ENCODE measurements at places on chromosomes 12 and 14.

GRCh38 chr12:77924703-77925102 lies 94.0 kb downstream of the NAV3 start:
- DNase-seq, result peak; percentile 86

- no peak for DNase-seq
Observed at GRCh38 chr12:81137801-81138200, 59.9 kb downstream of the ACSS3 start.

GRCh38 chr12:53701518-53702264 lies 25.6 kb downstream of the CALCOCO1 start:
- DNase-seq, result no peak

- DNase-seq, result no peak
Observed at GRCh38 chr14:105093038-105093430, 27.8 kb upstream of the GPR132 start.

GRCh38 chr12:7460375-7461259 lies 16.7 kb upstream of the CD163L1 start:
- no peak for DNase-seq

DNA sequence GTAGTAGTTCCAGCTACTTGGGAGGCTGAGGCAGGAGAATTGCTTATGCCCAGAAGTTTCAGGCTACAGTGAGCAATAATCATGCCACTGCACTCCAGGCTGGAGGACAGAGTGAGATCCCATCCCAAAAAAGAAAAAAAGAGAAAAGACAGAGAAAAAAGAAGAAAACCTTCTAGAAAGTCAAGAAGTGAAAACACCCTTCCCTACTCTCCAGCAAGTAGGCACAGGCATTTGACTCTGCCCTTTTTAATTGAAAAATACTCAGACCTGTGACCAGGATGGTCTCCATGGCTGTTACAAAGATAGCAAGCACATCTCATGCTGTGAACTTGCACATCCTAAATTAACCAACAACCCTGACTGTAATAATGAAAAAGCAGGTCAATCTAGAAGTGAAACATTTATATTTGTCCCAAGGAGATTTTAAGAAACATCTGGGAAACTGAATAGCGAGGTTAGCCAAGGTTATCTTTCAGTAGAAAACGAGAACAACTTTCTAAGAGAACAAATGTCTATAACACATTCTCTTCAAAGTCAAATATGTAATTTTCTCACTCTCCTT lies 2.0 kb downstream of the TMTC1 start:
- no peak for DNase-seq

DNA sequence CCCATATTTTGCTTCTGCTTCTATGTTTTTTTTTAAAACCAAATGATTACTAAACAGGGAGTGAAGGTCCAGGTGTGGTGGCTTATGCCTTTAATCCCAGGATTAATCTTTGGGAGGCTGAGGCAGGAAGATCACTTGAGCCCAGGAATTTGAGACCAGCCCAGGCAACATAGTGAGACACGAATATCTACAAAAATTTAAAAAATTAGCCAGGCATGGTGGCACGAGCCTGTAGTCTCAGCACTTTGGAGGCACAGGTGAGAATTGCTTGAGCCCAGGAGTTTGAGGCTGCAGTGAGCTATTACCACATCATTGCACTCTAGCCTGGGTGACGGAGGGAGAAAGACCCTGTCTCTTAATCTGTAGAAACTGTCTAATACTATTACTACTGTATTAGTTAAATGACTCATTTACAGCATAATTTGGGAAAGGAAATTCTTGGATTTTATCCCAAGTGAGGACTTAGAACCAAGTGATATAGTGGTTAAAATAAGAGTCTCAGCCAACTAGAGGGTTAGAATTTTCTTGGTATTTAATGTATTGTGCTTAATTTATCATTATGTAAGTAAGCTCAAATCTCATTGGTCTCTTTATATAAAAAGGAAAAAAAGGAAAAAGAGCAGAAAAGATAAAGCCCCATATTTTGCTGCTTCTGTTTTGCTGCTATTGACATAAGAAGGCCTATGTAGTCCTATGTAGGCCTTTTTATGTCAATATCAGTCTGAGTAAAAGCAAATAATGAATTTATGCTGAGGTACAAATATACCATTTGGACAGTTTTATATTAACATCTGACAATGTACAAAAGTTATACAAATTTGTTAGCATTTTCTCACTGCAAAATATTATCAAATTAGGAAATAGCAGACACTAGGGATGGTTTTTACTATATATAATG lies 163.4 kb downstream of the RAD51B start:
- DNase-seq, result peak; percentile 62

DNA sequence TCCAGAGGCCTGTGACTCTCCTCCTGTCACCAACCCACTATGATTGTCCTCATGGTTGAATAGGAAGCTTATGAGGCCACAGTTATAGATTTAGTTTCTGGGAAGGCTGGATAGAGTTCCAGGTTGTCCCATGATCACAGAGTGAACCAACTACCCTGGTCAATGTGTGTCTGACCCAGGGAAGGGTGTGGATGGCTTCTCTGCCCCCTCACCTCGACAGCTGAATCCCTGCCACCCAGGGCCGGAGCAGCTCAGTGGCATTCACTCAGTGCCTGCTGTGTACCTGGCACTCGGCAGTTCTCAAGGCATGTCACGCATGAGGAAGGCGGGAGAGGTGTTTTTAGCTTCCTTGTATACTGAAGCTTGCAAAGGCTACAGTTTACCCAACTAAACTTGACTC lies 43.2 kb downstream of the JDP2 start:
- no peak for DNase-seq

GRCh38 chr14:68561531-68562007 lies 231.3 kb downstream of the ZFP36L1 start:
- DNase-seq, result no peak

- peak; percentile 0 for DNase-seq
Observed at GRCh38 chr12:130335517-130336392, 1.9 kb upstream of the PIWIL1 start.

DNA sequence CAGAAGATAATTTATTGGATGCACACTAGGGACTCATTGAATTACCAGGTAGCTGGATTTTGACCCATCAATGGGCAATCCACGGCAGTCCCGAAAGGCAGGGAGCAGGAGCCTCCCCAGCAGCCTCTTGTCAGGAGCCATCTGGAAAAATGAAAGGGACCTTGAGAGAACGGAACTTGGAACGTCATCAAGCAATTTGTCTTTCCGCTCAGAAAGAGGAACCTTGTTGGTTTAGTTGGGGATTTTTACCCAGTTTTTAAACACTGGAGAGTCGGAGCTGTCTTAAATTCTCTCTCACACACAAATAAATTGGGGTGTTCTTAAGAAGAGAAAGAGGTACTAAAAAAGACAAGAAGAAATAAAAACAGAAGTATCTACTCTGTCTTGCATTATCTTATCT lies 1351.7 kb upstream of the TMEM132C start:
- no peak for DNase-seq

GRCh38 chr14:58584383-58584782 lies 53.4 kb upstream of the DACT1 start:
- no peak for DNase-seq

DNA sequence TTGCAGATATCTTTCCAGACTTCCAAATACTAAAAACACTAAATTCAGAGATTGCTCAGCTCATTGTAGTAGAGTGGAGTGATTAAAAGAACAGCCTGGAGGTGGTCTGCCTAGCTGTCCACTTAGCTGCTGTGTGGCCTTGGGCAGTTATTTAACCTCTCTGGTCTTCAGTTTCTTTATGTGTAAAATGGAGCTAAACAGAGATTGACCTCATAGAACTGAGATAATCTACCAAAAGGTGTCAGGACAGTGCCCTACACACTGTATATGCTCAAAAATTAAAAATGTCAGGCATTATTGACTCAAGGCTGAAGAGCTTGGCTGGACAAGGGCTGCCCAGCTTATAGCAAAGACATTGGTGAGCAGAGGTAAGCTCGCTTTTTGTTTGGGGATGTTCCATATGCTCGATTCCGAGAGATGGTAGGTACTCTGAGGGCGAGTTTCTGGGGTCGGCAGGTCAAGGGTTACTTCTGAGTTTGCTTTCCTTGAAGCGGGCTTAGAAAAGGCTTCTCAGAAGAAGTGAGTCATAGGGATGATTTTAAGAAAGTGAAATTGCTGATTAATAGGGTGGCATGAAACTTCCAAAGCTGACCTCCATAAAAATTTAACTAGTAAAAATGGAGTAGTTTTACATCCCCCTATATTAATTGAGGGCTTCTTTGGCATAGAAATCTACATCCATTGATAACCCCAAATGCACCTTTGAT lies 107.5 kb downstream of the GPATCH2L start:
- DNase-seq, result no peak

GRCh38 chr12:40168868-40169267 lies 55.9 kb upstream of the LRRK2 start:
- no peak for DNase-seq

GRCh38 chr14:23572836-23573235 lies 5.2 kb upstream of the AP1G2 start:
- no peak for DNase-seq

DNA sequence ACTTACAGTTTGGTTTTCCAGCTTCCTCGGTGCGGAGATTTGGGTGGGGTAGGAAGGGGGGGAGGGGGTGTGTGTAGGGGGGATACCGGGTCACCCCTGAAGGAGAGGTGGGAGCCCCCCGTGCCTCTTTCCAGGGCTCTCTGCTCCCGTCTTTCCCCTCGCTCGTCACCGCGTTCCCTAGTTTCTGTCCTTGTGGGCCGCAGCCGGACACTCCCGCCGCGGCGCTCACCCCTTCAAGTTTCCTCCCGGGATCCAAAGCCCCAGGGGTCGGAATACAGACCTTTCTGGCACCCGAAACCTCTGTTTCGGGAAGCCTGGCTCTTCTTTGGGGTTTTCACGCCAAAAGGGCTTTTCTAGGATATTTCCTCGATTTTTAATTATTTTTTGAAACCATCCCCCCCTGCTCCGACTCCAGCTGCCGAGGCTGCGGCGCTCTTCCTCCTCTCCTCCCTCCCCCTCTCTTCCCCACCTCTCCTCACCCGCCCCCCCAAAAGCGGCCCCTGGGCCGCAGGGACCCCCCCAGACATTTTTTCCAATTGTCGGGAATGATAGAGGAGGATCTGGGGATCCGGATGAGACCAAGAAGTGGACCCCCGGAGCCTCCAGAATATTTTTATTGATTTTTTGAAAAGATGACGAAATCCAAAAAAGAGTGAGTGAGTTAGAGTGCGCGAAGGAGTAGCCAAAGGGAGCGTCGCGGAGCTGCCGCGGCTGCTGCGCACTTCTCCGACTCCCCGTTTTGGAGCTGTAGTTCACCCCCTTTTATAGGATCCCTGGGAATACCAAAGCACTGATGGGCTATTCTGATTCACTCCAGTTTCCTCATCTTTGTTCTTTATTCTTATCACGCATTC lies 1.7 kb downstream of the CCND2 start:
- no peak for DNase-seq

DNA sequence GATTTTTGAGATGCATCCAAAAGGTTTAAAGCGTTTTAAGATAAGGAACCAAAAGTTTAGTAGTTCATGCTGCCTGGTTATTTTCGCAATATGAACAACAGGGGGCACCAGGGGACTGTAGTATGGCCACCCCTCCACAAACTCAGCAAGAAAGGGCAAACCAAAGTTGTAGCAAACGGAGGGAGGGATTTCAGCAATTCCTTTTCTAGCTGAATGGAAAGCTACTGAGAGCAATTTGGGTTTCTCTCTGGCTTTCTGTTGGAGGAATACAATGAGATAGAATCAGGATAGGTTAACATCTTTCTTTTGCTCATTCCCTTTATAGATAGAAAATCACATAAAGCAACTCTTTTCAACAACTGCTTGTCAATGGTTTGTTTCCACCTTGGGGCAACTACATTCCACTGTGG lies 62.5 kb downstream of the DRAM1 start:
- DNase-seq, result no peak

- no peak for DNase-seq
Observed at GRCh38 chr14:91732859-91733477, 1.1 kb upstream of the CATSPERB start.

DNA sequence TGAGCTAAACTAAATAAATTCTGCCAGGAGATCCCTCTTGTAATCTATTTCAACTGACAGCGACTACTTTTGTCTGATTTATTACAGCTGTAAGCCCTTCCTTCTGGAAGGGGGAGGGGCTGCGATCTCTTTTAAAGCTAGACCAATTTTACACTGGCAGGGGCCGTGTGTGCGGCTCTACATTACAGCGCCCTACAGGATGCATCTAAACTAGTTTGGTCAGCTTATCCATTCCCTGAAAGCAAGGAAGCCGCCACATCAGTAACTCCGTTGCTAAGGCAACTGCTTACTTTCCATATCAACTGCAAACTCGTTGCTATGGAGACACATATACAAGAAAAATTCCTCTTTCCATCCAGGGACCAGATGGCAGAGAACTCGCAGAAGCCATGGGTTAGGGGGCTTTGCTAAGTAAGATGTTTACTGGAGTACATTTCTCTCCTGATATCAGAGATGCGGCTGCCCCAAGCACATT lies 17.4 kb downstream of the FOXN3 start:
- DNase-seq, result peak; percentile 76

DNA sequence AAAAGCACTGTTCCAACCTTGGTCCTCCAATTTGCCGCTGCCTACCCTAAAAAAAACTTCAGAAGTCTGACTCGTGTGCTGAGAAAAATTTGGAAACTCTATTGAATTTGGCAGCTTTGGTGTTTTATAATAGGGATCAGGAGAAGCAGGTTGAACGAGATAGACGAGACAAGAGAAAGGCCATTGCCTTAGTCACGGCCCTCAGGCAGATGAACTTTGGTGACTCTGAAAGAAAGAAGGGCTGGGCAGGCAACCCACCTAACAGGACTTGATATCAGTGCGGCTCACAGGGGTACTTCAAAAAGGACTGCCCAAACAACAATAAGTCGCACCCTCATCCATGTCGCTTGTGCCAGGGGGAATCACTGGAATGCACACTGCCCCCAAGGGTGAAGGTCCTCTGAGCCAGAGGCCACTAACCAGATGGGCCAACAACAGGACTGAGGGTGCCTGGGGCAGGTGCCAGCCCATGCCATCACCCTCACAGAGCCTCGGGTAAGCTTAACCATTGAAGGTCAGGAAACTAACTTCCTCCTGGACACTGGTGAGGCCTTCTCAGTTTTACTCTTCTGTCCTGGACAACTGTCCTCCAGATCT lies 102.5 kb upstream of the SSTR1 start:
- no peak for DNase-seq

- no peak for DNase-seq
Observed at GRCh38 chr12:89992668-89993451, 284.2 kb upstream of the ATP2B1 start.

DNA sequence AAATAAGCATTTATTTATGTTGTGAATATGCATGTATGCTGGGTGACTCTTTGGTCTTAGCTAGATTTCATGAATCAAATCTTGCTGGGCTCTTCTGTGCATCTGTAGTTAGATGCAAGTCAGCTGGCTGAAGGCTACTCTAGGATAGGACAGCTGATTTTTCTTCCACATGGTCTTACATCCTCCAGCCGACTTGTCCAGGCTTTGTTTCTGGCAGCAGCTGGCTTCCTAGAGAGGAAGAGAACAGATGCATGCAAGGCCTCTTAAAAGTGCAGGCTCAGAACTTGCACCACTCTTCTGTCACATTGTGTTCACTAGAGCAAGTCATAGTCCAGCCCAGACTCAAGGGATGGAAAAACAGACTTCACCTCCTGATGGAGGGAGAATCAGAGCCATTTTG lies 435.4 kb upstream of the STXBP6 start:
- no peak for DNase-seq

- no peak for DNase-seq
Observed at GRCh38 chr12:91618281-91618680, 435.7 kb upstream of the DCN start.

GRCh38 chr12:127268706-127269425 lies 998.1 kb upstream of the TMEM132C start:
- no peak for DNase-seq

Measured in retinal pigment epithelial cell (primary cell).